ENCODE measurements at places on chromosomes 7 and 10.

- DNase-seq: no peak
These were observed 5.4 kb downstream of the CHST15 start for GRCh38 chr10:124087672-124088634.

DNA sequence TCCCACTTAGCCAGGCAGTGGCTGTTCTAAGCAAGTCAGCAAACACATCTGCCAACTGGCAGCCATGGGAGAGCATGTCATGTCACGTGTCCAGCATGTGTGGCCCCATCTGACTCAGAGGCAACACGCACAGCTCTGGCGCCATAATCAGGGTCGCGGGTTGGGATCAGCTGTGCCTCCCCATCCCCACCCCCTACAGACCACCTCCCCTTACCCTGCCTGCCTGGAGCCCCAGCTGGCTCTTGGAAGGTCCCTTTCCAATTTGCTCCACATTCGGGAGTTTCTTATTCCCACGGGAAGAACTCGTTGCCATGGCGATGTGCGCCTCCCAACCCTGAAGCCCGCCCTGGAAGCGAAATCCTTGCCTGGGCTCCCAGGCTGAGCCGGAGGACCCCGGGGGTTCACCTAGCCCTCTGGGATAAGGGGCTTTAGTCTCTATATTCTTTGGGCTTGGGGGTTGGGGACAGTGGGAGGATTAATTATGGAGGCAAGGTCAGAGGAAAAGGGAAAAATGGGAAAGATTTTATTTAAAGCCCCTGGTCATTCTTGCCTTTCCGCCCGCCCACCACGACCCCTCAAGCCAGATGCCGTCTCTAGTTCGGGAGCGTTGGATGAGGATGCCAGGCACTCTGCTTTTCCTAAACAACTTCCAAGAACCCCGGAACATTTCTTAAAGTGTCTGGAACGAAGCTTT lies 283.7 kb downstream of the ZEB1 start:
- no peak for DNase-seq

GRCh38 chr7:150389532-150389816 lies 10.3 kb downstream of the ZNF775 start:
- no peak for DNase-seq

- no peak for DNase-seq
These were observed 1000.9 kb downstream of the LRMDA start for GRCh38 chr10:76432016-76433012.

DNA sequence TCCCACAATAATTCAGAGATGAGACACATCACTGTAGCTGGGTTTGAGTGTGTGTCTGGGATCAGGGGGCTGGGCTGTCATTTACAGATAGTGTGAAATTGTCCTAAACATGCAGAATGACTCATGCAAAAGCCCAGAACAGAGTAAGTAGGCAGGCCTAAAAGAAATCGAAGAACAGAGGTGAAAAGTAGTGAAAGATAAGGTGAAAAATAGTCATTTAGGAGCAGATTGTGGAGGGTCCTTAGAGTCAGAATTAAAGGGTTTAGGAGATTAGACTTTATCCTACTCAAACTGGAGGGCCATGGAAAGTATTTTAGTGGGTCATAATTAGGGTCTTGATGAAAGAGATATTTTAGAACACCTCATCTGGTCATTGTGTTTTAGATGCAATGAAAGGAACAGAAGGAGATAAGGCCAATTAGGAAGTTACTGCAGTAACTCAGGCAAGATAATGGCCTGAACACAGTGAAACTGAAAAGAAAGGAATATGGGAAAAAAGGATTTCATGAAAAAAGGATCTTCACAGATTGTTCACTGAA lies 58.3 kb upstream of the NEBL start:
- DNase-seq: no peak

- DNase-seq: no peak
These were observed 14.0 kb downstream of the WDR91 start for GRCh38 chr7:135197343-135197742.

GRCh38 chr10:131762789-131763696 lies 137.8 kb upstream of the PPP2R2D start:
- DNase-seq: no peak

- no peak for DNase-seq
These were observed 447.3 kb upstream of the NRP1 start for GRCh38 chr10:33781606-33782395.

DNA sequence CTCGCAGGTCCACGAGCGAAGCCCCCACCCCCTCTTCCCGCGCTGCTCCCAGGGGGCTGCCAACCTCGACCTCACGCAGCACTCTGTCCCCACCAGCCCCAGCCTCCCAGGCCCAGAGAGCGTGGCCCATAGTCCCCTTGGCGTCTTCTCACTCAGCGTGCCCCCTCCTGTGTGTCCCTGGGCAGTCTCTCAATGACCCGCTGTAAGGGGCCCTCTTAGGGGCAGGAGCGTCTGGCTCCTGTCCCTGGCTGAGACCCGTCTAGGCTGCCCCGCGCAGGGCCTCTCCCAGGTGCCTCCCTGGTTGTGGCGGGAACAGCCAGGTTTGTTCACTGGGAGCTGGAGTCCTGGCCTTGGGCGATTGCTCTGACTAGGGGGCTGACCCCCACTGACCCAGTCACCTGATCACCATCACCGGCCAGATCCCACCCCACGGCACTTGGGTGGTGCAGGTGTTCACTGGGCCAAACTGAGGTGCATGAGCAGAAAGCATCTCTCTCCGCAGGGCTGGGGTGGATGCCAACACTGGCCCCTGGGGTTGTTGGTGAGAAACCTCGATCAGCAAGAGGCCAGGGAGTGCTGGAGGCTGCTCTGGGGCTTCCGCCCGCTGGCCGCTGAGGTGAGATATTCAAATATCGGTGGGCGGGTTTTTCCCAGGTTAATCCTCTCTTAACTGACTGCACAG lies 12.6 kb upstream of the WDFY4 start:
- no peak for DNase-seq

GRCh38 chr10:31761156-31761555 lies 167.5 kb downstream of the ARHGAP12 start:
- no peak for DNase-seq

- DNase-seq: no peak
These were observed 8.2 kb upstream of the MAGI2 start for GRCh38 chr7:79461660-79462059.
